ENCODE measurements at places on chromosomes 6 and 20.

DNA sequence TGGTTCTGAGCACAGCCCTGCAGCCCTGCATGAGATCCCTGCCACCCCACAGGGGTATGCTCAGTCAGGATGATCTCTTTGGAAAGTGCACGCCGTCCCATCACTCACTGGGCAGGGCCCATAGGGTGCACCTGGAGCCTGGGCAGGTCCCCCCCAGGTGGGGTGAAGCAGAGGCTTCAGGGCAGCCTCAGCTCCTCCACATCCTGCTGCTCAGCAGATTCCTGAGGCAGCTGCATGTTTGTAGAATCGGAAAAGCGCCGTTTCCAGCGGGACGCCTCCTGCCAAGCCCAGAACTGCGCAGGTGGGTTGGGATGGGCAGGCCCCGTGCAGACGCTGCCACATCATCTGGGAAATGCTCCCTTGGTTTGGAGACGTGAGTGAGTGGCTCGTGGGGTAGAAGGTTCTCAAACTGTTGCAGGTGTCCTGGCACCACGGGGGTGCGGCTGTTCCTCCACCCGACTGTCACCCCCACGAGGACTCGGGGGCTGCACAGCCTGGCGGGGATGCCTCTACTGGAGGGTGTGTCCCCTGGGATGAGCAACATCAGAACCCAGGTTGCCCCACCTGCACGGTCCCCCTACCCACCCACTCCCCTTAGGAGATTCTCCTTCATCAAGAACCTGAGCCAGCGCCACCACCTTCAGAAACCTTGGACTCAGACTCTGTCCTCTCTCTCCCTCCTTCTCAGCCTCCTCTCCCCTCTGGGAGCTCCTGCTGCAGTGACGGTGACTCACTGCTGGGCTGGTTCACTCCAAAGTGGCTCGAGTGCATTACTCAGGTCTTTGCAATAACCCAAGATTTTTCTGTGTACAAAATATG lies 334.1 kb downstream of the TAF4 start:
- no peak for DNase-seq

- no peak for DNase-seq
Observed at GRCh38 chr6:170221052-170221752, 69.7 kb downstream of the DLL1 start.

DNA sequence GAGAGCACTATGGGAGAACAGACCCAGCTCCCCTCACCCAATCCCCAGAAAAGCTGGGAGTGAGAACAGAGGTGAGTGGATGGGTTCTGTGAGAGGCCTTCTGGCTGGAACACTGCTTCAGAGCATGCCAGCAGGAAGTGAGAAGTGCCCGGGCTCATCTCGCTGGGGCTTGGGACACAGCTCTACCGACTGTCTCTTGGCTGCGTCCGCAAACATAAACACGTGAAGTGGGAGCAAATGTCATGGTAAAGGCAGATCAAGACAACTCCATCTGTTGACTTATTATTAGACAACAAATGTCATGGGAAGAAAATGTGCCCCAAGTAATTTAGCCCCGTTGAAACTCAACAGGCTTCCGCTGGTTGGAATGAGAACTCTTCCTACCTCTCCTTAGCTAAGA lies 25.9 kb downstream of the GNAS-AS1 start:
- DNase-seq: no peak

GRCh38 chr6:136550045-136550329 lies 235 bp downstream of the MAP7 start:
- DNase-seq: peak; percentile 3

DNA sequence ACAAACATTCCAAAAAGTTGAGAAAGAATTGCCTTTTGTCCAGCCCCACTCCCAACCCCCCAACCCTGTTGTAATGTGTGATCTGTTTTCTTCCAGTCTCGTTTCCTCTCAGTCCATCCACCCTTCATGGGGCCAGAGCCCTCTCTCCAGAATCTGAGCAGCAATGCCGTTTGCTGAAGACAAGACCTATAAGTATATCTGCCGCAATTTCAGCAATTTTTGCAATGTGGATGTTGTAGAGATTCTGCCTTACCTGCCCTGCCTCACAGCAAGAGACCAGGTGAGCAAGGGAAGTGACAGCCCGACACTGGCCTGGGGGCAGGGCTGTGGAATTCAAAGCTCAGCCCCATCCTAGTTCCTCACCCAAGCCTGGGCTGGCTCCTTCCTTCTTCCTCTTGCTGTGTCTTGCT lies 7.8 kb downstream of the MAVS start:
- DNase-seq: no peak

Data from stimulated activated CD8-positive, alpha-beta memory T cell treated with anti-CD3 and anti-CD28 coated beads, Interleukin-15, amount 100 ng/mL, for 24 hours (primary cell).